ENCODE measurements at places on chromosomes 5 and 9.
A peak's percentile ranks its signal among the peaks of the same experiment; 100 is the strongest.

- DNase-seq = no peak
Measured at GRCh38 chr9:37036371-37036775, 2.3 kb upstream of the PAX5 start.

GRCh38 chr5:73558950-73559349 is 6.5 kb downstream of the ANKRA2 start:
- peak; percentile 47 for DNase-seq

- DNase-seq = no peak
Measured at GRCh38 chr5:99928490-99928889, 606.7 kb upstream of the FAM174A start.

DNA sequence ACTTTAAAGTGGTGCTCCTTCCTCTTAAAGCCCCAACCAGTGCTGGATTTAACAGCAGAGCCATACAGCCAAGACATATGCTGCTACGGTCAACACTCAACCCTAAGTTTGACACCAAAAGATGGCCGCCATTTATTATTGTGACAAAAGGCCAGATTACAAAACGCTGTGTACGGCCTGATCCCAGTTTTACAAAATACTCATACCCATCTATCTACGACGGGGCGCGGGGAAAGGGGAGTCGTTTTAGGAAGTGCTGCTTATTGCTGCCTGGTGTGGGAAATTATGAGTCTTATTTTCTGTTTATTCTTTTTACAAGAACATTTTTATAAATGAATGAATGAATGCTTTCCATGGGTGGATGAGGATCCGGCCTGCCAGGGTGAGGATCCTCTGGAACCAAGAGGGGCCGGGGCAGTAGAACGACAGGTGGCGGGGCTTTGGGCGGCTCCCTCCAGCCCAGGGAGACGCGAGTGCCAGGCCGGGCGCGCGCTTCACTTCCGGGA is 457 bp upstream of the IDNK start:
- DNase-seq = no peak

- no peak for DNase-seq
Measured at GRCh38 chr5:53490747-53491146, 10.3 kb downstream of the FST start.

DNA sequence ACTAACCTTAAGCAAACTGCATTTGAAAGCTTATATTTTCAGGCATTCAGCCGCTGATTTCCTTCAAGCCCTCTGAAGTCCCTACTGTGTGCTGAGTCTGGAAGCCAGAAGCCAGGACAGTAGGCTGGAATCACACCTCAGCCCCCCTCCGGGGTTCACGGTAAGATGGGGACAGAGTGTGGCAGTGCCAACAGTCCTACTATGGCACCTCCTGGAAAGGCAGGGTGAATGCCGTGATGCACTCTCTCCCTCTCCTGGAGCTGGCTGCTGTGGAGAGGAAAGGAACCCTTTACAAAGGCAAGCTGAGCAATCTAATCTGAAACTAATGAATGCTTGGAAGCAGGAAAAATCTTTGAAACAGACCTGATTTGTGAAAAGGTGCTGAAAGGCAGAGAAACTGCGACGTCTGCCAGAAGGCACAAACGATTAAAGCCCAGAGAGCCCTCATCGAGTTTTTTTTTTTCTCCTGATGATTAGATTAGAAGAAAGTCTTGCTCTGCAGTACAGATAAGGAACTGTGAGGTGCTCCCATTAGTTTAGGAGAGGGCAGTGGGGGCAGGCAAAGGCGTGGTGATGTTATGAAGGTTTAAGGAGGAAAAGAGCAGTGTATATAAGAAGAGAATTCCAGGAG is 21.0 kb downstream of the ANKH start:
- no peak for DNase-seq

GRCh38 chr5:73917891-73918290 is 291.9 kb downstream of the ARHGEF28 start:
- DNase-seq = no peak

DNA sequence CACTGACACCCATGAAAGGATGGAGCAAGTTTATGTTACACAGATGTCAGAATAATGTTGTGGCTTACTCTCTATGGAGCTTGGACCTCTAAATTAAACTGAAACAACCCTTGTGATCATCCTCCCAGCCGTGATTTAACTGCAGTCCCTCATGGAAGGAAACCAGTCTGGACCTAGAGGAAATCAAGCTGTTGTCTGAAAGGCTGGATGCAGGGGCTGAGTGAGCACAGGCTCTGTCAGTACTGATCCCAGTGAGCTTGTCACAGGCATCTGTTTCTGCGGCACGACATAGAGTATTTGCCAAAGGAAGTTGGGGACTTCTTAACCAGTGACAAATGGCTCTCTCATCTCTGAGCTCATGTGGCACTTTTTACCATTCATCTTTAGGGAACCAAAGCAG is 282.9 kb upstream of the MAP3K1 start:
- DNase-seq = no peak

GRCh38 chr5:115855959-115856358 is 14.2 kb downstream of the AP3S1 start:
- DNase-seq = no peak

GRCh38 chr9:76707510-76707909 is 56.7 kb upstream of the PCA3 start:
- DNase-seq = no peak

- no peak for DNase-seq
Measured at GRCh38 chr9:91690540-91691249, 259.3 kb downstream of the ROR2 start.

- DNase-seq = no peak
Measured at GRCh38 chr5:167036585-167036984, 1254.9 kb upstream of the WWC1 start.

- no peak for DNase-seq
Measured at GRCh38 chr9:120677965-120678364, 36.3 kb downstream of the MEGF9 start.

DNA sequence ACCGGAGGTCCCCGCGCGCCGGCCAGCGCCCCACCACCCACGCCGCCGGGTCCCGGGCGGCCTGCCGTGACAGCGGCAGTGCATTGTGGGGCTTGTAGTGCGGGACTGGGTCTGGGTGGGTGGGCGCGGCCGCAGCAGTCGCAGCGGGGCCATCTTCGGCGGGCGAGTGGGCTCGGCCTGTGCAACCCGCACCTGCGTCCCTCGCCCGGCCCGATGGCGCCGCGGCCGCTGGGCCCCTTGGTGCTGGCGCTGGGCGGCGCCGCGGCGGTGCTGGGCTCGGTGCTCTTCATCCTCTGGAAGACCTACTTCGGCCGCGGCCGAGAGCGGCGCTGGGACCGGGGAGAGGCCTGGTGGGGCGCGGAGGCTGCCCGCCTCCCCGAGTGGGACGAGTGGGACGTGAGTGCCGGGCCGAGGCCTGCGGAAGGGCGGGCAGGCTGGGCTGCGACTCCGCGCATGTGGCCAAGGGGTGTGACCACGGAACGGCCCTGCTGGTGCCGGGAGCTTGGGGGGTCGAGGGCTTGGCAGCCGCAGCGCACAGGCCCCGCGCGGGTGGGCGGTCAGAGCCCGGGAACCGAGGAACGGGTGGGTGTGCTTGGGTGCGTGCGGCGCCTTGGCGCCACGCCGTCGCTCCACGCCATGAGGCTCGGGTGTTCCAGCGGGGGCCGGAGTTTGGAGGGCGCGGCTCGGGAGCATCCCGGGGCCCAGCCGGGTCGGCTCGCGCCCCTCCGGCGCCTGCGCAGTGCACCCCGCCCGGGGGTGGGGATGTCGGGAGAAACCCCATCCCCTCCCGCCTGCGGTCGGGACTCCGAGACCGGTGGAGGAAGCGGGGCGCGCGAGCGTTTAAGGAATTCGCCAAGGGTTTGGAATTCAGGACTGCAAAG is at the start of gene ARL10:
Gene ARL10 (plus strand): TSS at position 137 of the 881 bp plus-strand sequence. CDS start 77 bp downstream, at position 214.
- no peak for DNase-seq

DNA sequence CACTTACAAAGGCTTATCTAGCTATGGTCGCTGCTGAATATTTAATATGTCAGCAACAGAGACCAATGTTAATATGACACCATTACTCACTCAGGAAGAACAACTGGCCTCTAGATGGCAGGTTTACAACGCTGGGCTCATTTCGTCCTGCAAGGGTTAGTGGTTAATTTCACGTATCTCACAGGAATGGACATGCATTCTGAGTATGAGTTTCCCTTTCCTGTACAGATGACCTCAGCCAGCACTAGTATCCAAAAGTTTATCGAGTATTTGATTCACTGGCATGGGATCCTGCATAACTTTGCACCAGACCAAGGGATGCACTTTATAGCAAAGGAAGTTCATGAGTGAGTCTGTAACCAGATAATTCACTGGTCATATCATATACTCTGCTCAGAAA is 8.7 kb upstream of the TRPC7 start:
- no peak for DNase-seq

- DNase-seq = no peak
Measured at GRCh38 chr5:9930156-9930555, 300.0 kb upstream of the TAS2R1 start.

- no peak for DNase-seq
Measured at GRCh38 chr5:132760601-132761317, 13.5 kb downstream of the CCNI2 start.

- peak; percentile 19 for DNase-seq
Measured at GRCh38 chr9:112487008-112487798, 576 bp downstream of the KIAA1958 start.

DNA sequence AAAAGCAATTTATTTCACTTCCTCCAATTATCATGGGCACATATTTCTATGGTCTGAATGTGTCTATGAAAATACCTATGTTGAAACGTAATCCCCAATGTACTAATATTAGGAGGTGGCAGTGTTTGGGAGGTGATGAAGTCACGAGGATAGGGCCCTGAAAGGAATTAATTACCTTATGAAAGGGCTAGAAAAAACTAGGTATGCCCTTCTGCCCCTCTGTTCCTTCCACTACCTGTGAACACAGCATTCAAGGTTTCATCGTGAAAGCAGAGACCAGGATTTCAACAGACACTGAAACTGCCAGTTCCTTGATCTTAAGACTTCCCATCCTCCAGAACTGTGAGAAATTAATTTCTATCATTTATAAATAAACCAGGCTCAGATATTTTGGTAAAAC is 1037.1 kb upstream of the C9orf72 start:
- no peak for DNase-seq

DNA sequence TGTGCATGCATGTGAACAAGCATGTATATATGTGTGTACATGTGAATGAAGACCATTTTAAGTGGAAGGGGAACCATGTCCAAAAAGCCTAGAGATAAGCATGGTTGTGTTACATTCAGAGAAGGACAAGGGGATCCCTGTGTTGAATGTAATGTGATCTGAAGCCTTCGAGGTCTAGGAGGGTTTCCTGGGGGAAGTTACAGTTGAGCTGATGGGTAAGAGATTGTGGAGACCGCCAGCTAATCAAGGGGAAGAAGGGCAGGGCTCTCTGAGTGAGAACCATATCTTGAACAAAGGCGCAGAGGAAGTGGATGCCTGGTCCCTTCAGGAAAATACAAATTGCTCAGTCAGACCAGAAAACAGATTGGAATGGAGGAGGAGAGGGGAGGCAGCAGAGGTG is 45.5 kb upstream of the TNFSF15 start:
- DNase-seq = no peak

- no peak for DNase-seq
Measured at GRCh38 chr5:12175914-12176585, 271.8 kb upstream of the CTNND2 start.

DNA sequence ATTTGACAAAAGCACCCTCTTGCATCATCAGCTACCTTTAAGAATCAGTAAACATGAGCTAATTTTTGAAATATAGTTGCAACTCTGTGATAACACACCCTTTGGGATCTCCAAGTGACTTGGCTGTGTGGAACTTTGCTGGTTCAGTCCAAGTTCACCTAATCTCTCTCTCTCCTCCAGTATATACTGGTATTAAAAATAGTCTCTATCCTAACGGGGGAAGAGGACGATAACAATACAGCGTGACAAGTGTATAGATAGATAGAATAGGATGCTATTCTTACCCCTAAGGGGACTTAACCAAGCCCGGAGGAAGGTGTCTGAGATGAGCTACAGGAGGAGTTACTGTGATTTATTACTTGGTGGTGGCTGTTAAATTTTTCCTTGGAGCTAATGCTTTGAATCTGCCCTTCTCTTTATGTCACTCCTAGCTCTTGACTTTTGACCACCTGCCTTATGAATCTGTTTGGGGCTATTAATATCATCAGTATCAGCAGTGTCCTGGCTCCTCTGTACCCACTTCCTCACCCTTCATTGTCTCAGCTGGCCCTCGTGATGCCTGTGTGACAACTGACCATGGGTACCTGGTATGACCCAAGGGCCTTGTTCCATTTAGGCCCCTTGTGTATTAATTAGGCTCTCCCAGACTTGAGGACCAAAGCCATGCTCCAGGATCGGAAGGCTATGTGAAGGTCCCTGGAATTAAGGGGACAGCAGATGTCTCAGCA is 223.9 kb downstream of the SREK1 start:
- no peak for DNase-seq

GRCh38 chr9:87725900-87726709 is at the start of gene CTSL:
Gene CTSL, plus strand, starts transcription at chr9:87726119. Its CDS starts 1,485 bp downstream, at chr9:87727604.
- peak; percentile 90 for DNase-seq

DNA sequence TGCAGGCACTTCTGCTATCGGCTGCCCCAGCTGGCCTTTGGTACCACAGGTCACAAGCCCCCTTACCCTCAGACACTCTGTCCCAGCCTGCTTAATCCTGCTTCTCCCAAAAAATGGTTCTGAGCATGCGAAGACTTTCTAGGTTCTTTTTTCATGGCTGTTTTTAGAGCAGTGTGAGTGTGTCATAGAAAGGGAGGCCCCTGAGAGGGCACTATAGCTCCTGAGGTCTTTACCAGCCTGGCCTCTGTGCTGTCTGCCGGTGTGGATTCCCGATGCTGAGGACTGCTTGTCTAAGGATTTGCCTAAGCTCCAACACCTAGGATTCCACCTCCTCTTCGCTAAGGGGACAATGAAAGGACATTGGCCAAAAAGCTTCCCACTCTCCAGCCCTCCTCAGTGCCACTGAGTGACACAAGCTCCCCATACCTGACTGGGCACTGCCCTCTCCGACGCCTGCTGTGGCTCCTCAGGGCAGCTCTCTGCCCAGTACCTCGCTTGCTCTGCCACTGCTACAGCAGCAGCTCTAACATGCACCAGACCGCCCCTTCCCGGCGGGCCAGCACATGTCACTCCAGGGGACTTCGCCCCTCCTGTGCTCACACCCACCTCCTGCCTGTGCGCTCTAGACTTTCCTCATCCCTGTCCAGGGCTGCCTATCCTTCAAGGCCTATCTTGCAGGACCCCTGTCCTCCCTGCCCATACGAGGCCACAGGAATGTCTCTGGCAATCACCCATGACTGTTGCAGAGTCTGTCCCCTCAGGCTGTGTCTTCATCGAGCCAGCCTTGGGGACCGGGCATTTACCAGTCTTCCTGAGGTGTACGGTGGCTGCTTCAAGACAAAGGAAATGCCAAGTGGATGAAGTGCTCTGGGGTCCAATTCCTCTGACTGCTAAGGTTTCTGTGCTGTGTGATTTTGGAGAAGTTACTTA is 21.0 kb downstream of the MACROH2A1 start:
- DNase-seq = no peak

All from SW 1271 (cell line).